Stimulated activated CD4-positive, alpha-beta T cell treated with anti-CD3 and anti-CD28 coated beads, Interleukin-4, amount 100 ng/mL, for 24 hours (primary cell): ENCODE measurements at places on chromosomes 5 and 9.

GRCh38 chr5:132433141-132433540, 57.4 kb downstream of the IRF1 start:
- DNase-seq, result no peak

DNA sequence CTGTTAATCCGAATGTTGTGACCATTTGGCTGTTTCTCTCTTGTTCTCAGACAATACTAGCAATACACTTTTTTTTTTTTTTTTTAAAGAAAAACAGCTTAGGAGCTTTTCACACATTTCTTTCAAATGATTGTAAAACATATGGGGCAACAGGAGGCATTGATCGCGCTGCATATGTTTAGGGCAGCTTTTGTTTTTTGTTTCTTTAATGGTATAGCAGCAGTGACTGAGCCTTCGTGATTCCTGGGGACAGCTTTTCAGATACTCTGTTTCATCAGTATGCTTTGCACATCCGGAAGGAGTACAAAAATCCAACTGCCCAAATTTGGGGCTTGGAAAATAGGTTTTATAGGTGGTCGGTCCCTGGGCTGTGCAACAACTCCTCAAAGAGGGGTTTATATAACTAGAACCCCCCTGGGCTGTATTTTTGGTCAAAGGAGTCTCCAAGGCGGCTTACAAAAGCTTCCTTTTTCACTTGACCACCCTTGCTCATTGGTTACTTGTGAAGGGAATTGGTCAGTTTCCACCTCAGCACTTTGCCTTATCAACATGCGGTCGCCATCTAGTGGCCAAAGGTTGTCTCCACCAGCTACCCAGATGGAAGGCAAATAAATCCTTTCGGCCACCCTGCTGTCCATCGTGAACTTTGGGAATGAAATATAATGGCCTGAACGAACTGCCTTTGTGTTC, 91.8 kb downstream of the PDE6A start:
- peak; percentile 30 for DNase-seq

DNA sequence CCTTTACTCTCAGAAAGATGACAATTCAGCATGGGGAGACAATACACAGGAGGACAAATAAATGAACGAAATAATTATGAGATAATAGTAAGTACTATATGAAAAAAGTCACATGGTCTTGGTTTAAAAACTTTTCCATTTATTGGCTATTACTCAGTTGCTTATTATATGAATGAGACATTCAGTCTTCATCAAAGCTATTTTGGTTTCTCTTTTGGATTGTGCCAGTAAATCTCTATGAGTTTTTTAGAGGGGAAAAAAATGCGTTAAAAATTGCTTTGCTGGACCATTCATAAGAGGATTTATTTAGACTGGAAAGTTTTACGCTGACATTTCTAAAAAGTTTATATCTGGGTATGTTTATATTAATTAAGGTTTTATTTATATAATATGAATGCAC, 137.7 kb downstream of the AOPEP start:
- DNase-seq, result no peak

DNA sequence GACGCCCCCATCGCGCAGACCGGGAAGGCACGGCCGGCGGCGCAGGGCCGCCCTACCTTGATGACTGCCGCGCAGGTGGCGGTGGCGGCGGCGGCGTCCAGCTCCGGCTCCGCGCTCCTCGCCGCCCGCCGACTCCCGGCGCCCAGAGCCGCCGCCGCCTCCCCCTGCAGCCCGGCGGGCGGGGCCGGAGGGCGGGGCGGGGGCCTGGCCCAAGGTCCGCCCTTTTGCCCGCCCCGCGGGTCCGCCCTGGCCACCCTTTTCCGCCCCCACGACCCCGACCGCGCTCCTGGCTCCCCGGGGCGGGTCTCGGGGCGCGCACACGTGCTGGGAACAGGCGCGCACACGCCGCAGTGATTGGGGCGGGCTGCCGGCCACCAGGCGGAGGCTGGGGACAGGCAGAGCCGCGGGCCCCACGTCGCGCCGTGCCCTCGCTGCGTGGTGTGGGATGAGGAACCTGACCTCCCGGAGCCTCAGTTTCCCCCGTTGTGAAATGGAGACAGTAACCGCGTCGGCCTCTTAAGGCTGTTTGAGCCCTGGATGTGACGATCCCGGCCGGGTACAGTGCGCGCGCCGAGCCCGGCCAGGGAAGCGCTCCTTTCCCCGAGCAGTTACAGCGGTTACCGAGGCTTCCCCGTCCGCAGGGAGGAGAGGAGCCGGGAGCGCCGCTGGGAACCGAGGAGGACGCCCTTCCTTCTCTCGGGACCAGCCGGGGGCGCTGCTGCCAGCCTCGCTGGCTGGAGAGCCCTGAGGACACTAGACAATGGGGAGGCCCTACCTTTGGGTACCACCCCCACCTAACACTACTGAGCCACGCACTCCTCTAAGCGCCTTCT, at the start of gene CORO2A:
Gene CORO2A, minus strand, starts transcription at position 135 of the 833 bp plus-strand sequence. CDS start 34,977 bp downstream, outside the sequence.
- peak; percentile 70 for DNase-seq

- DNase-seq, result no peak
These were observed 65.7 kb downstream of the PCDH1 start for GRCh38 chr5:141812512-141812911.

DNA sequence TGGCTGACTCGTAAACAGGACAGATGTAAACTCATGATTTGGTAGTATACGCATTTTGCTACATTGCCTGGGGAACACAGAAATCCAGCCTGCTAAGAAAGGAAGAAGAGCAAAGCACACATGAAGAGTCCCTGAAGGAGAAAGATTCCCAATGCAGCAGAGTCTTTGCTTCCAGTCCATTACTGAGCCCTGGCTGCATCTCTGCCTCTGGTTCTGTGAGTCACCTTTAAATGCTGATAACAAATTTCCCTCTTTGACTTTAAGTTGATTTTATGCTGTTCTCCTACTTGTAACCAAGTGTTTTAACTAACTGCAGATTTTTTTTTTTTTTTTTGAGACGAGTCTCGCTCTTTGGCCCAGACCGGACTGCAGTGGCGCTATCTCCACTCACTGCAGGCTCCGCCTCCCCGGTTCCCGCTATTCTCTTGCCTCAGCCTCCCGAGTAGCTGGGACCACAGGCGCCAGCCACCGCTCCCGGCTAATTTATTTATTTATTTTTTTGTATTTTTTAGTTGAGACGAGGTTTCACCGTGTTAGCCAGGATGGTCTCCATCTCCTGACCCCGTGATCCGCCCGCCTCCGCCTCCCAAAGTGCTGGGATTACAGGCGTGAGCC, 8.5 kb upstream of the PRXL2C start:
- DNase-seq, result no peak

GRCh38 chr9:91907484-91908292, 42.3 kb downstream of the ROR2 start:
- DNase-seq, result no peak

DNA sequence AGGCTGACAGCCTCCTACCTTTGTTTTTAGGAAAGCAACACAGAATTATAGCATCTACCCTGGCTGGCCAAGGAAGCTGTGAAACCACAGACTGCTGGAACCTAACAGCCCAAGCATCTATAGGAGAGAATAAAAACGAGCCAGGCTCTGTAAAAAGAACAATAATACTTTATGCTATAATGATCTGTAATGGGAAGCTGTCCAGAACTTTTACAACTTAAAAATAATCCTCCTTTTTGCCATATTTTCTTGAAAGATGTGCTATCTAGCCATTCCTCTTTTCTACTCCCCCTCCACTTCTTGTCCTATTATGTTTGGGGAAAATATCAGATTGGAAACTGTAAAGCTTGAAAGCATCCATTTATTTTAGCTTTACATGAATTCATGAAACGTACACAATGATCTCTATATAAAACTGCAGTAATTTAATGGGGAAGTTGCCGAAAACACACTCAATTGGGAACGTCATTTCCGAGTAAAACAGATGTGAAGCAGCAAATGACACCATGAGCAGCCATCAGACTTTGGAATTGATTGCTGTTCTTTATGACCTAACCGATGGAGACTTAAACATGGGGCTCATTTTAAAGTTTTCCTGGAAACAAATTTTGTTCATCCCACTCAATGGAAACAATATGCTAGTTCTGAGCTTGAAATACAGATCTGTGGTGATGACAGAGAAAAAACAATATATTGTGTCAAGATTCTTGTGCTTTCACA, 450.3 kb upstream of the CLINT1 start:
- no peak for DNase-seq

- DNase-seq, result no peak
These were observed 624.1 kb downstream of the ANXA1 start for GRCh38 chr9:73775757-73776156.

DNA sequence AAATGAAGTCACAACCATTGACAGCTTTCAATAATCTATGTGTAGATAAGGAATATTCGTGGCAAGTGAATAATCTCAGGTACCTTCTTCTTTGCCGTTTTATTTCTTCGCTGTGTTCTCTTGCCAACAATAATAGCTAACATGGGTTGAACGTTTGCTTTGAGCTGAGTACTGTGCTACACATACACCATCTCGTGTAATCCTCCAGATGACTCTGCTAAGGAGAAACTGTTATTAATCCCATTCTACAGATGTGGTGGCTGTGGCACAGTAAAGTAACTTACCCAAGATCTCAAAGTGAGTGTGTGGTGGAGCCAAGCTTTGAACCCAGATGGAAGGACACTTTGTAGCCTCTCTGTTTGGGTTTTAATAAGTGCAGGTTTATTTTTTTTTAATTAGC, 179.7 kb downstream of the C9orf152 start:
- no peak for DNase-seq

- DNase-seq, result peak; percentile 5
These were observed 9.9 kb upstream of the SPARC start for GRCh38 chr5:151696470-151697061.

DNA sequence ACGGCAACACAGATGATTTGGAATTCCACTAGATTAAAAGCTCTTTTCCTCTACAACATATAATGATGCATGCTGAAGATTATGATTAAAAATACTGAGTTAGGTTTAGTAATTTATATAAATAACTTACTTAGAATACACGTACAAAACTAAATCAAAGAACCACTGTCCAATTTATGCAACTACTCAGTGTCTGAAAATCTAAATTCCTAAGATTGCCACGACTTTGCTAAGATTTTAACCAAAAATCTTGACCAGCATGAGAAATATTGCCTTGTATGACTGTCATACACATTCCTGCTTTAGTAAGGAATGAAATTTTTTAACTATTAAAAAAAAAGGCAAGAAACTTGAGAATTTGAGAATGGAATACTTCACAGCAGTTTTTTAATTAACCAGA, 292.4 kb downstream of the ZNF608 start:
- no peak for DNase-seq

DNA sequence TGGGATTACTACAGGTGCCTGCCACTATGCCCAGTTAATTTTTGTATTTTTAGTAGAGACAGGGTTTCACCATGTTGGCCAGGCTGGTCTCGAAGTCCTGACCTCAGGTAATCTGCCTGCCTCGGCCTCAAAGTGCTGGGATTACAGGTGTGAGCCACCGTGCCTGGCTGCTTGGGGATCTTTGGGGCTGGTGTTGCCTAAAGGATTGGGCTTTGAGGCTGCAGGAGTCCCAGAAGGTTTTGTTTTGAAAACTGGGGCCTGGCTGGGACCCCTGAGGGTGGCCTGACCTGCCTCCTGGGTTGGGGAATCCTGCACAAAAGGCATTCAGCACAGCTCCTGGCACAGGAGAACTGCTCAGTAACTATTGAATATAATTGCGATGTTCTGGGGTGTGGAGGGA, 25.1 kb upstream of the SHB start:
- no peak for DNase-seq

- no peak for DNase-seq
These were observed 54.5 kb downstream of the BNC2 start for GRCh38 chr9:16816011-16816410.

GRCh38 chr5:116242343-116242742, 157.5 kb downstream of the COMMD10 start:
- DNase-seq, result no peak

DNA sequence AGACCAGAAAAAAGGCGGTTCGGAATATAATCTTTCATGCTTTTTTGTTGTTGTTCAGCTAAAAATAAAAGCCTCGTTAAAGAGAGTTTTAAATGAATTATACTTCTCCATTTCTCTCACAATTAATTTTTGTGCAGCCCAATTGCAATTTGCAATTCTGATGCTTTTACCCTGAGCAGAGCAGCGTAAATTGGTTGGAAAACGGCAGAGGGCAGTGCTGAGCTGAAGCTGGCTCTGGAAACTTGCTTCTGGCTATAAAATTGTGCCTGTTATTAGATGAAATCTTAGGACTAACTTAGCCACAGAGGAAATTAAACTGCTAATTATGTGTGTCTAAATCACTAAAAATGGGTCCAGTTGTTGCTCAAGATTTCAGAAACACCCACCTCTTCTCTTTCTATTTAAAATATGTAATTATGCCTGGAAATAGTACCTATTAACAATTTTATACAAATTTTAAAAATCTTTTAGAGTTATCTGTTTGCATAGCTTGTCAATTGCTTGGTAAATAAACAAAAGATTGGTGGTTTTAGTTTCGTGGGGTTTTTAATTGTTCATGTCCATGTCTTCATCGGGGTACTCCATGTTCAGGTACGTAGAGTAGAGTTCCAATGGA, 441.8 kb upstream of the TLE4 start:
- DNase-seq, result no peak

- no peak for DNase-seq
These were observed 75.1 kb upstream of the STXBP1 start for GRCh38 chr9:127537014-127537413.

GRCh38 chr5:62790348-62790747, 211.7 kb downstream of the LRRC70 start:
- DNase-seq, result no peak

DNA sequence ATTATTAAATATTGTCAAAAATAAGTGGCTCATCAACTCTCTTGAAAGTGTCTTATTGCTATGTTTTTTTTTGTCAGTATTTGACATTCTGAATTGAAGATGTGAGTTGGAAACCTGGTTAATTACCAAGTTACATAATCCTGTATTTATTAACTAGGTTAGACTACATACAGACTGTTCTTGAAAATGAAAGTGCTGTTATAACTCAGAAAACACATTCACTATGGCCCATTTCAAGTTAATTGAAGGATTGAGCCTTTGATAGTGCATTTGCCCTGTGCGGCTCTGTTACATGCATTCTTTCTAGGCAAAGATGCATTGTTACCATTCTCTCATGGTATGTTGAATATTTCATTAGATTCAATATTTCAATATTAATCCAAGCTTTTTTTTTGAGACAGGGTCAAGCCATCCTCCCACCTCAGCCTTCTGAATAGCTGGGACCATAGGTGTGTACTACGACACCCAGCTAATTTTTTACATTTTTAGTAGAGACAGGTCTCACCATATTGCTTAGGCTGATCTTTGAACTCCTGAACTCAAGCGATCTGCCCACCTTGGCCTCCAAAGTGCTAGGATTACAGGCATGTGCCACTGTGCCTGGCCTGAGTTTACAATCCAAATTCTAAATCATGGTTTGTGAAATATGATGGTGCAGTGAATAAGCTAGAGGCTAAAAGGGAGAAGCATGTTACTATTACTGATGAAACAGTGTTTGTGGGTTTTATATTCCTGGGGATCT, 10.0 kb downstream of the CTNNA1 start:
- DNase-seq, result no peak

DNA sequence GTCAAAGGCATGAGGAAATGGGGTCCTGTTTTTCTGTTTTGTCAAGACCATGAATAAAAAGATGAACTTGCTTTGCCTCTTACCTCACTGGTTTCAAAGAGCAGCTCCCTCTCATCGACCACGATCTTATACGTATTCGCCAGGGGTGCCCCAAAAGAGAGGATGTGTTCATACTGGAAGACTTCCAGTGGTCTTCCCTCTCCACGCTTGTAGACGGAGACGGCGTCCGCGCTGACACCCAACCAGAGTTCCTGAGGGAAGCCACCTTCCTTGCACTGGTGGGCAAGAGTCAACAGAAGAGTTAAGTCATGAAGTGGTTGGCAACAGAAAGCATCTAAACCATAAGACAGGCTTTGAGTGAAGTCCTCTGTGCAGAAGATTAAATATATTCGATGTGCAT, 51.4 kb upstream of the RETREG1 start:
- no peak for DNase-seq

GRCh38 chr5:82772281-82772680, 304.9 kb downstream of the TMEM167A start:
- DNase-seq, result no peak
